Natural killer cell (primary cell): ENCODE measurements at places on chromosomes 4 and X. TPM values are rescaled to one million over a fixed set of nuclear protein-coding genes. Genes with fewer than 3 reads are reported as not detected.

AKAP4 gene
- not detected for total RNA-seq

PRR32 gene
- not detected for total RNA-seq

HTN1 gene
- total RNA-seq: not detected

OPHN1 gene
- 1.4 TPM for total RNA-seq

MYL5 gene
- 23.4 TPM for total RNA-seq

DNA sequence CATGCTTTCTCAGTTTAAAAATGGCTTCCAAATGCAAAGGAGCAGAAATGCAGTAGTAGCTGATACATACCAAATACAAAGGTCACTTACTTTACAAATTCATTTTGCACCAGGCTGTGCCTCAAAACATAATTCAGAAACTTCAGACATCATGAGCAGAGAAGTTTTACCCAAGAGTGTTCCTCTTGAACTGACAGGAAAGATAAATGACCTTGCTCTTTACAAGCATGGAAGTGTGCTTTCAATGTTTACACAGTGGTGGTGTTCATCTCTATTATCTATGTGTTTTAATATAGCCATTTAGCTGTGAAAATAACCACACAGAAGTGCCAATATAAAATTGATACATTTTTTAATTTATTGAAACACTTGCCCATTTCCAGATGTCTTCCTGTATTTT is 383.4 kb downstream of the ANKRD50 start:
- no peak overlapping the region for H3K27ac ChIP-seq
- no peaks in the 10 kb centered on the region for H3K4me1 ChIP-seq
- H3K27me3 ChIP-seq: no peaks in the 10 kb centered on the region
- no peak overlapping the region for H3K4me3 ChIP-seq
- H3K36me3 ChIP-seq: no peaks in the 10 kb centered on the region

GRCh38 chr4:4952273-4952672 is 67.0 kb downstream of the CYTL1 start:
- no peak for DNase-seq
- H3K36me3 ChIP-seq: no peaks in the 10 kb centered on the region
- H3K4me1 ChIP-seq: no peaks in the 10 kb centered on the region

DNA sequence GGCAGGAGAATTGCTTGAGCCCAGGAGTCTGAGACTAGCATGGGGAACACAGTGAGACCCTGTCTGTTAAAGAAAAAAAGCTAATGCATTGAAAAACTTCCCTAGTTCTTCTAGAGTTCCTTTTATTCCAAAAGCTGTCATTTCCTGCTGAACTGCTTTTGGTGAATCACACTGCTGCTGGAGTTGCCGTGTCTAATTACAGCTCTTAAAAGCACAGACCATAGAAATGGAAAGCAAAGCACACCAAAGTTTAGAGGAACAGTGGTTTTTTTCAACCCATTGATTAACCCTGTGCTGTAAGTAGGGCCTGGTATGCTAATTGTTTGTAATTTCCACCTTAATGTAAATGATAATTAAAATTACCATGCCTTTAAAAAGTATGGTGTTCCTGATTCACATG is 52.4 kb downstream of the SEPTIN11 start:
- peaks cover under 1% of the 10 kb centered on the region for H3K4me1 ChIP-seq
- no peak for DNase-seq
- no peak overlapping the region for H3K4me3 ChIP-seq
- H3K27me3 ChIP-seq: no peaks in the 10 kb centered on the region
- peaks cover 18% of the 10 kb centered on the region for H3K36me3 ChIP-seq

DNA sequence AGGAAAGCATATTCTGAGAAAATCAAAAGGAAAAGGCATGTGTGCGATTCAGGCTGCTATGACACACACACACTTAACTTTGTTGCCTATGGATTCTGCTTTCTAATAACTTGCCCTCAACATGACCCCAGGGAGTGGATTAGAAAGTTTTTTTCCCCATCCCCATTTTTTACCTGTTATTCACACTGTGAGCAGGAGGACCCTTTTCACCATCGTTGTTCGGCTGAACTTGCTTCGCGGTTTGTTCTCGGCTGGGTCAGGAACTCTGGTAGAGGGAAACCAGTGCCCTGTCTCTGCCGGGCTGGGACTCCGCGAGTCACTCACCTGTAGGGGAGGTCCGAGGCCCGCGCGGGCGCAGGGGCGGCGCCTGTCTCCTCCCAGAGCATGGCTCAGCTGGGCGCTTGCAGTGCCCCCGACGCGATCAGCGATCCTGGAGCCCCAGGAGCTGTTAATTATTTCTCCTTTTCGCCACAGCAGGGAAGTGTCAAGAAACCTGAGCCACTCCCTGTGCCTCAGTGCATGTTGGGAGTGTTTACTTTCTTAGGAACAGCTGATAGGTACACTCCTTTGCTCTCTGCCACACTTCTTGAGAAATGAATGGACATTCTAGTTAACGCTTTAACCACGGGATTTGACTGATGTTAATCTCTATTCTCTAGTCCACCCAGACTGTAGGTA is at the start of gene RASSF6:
Gene RASSF6 (minus strand): TSS at position 322 of the 678 bp plus-strand sequence. CDS start 8,641 bp downstream, outside the sequence.
- no peak within 1 kb of the TSS for H3K4me3 ChIP-seq
- H3K36me3 ChIP-seq: no peaks in the 10 kb centered on the region
- DNase-seq: peak; percentile 5
- H3K27me3 ChIP-seq: no peaks in the 10 kb centered on the region
